ENCODE measurements at places on chromosomes 4 and X. TPM values are rescaled to one million over a fixed set of nuclear protein-coding genes. Genes with fewer than 3 reads are reported as not detected.

CTAG2 gene
- not detected for total RNA-seq

CORIN gene
- total RNA-seq: 0.39 TPM

FMR1NB gene
- not detected for total RNA-seq

SLC2A9 gene
- total RNA-seq: 0.79 TPM

FATE1 gene
- not detected for total RNA-seq

PGAM4 gene
- total RNA-seq: 0.52 TPM

RHOXF1 gene
- total RNA-seq: not detected

NSD2 gene
- 136 TPM for total RNA-seq

FGF13 gene
- total RNA-seq: 17.1 TPM

TMPRSS11E gene
- 2.3 TPM for total RNA-seq

PNMA3 gene
- 9.4 TPM for total RNA-seq

COQ2 gene
- 19.9 TPM for total RNA-seq

Measured in H9 (cell line).